ENCODE measurements at places on chromosomes 7 and 10.

GRCh38 chr7:92034116-92034515 lies 93.5 kb downstream of the AKAP9 start:
- DNase-seq, result no peak

DNA sequence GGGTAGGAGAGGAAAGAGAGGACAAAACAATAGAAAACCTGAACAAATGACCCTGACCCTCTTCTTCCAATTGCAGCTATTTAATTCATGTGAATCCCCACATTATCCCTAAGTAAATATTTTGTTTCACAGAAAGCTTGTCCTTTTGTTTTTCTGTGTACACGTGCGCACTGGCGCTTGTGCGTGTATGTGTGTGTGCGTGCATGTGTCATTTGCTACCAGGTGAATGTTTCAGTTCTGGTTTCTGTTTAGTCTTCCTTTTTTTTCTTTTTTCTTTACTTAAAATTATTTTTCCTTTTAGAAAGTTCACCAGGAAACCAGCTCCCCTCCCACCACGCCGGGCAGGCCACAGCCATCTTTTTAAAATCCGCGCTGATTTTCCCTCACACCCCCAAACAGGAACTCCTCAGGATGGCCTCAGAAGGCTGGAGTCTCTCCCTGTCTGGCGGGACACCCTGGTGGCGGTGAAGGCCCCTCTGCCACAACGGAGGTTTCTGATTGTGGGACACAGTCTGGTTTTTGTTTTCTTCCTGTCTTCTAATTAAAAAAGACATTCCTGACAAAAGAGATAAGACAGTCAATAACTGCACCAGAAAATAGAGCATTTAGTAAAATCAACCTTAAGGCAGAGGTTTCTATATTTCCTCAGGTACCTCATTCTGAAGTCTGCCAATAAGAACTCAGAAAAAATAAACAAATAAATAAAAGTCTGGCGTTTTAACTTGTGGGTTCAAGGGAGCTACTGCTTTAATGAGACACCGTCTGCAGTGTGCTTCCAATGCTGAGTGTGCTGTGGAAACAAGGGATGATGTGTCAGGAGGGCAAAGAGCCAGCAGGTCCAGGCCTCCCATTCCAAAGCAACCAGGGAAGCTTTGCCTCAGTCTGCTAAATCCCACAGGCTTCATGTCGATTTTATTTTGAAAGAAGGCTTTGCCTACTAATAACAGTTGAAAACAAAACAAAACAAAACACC lies 17.4 kb downstream of the IRF5 start:
- no peak for DNase-seq

- no peak for DNase-seq
These were observed 76.0 kb downstream of the HIP1 start for GRCh38 chr7:75662579-75663301.

- no peak for DNase-seq
These were observed 6.0 kb downstream of the PDGFA start for GRCh38 chr7:513521-514166.

DNA sequence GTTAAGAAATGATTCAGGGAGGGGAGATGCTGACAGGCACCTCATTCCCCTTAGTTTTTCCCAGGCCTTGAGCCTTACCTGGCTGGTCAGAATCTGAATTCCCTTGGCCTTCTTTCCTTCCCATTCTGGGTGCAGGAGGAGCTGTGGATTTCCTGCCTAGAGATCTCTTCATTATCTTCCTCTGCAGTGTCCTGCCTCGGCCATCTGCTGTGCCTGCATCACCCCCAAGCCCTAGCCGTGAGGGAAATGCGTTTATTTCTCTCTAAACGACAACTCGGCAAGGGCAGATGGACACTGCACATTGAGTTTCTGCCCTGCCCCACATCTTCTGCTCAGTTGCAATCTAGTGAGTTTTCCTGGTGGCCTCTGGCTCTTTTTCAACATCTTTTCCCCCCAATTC lies 26.7 kb downstream of the ZCWPW1 start:
- DNase-seq, result no peak

DNA sequence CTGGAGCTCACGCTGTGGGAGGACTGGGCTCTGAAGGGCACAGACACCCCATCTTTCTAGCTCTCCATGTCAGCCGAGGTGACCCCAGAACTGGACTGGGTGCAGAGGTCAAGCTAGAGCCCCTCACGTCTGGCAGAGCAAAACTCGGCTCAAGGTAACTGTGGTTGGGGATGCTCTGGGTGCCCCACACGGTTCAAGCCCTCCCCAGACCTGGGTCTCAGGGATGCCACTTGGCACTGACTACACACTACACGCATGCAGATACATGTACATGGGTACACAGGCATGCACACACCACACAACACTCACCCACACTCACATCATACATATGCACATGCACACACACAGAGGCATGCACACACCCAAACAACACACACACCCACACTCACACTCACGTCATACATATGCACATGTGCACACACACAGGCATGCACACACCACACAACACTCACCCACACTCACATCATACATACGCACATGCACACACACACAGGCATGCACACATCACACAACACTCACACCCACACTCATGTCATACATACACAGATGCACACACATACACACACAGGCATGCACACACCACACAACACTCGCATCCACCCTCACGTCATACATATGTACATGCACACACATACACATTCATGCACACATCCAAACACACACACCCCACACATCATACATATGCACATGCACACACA lies 219.3 kb downstream of the DNAJB6 start:
- no peak for DNase-seq

DNA sequence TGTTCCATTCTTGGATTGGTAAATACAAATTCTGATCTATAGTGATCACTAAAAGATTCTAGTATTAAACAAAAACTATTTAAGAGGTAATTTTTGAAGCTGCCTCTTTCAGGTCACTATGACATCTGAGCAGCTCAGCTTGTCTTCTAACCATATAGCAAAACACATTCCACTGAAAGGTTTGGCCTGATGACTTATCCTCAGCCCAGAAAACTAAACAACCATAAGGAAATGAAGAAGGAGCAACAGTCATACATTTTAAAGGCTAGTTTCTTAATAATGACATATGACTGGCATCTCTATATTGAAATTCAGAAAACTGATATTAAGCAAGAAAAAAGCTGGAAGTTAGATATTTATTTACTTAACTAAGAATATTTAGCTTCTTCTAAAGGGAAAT lies 24.6 kb downstream of the NT5C2 start:
- no peak for DNase-seq

GRCh38 chr10:101686133-101686925 lies 8.6 kb downstream of the FBXW4 start:
- no peak for DNase-seq

- DNase-seq, result no peak
These were observed 21.3 kb downstream of the WNT8B start for GRCh38 chr10:100483876-100484666.

GRCh38 chr7:69843653-69844052 lies 245.4 kb downstream of the AUTS2 start:
- no peak for DNase-seq

DNA sequence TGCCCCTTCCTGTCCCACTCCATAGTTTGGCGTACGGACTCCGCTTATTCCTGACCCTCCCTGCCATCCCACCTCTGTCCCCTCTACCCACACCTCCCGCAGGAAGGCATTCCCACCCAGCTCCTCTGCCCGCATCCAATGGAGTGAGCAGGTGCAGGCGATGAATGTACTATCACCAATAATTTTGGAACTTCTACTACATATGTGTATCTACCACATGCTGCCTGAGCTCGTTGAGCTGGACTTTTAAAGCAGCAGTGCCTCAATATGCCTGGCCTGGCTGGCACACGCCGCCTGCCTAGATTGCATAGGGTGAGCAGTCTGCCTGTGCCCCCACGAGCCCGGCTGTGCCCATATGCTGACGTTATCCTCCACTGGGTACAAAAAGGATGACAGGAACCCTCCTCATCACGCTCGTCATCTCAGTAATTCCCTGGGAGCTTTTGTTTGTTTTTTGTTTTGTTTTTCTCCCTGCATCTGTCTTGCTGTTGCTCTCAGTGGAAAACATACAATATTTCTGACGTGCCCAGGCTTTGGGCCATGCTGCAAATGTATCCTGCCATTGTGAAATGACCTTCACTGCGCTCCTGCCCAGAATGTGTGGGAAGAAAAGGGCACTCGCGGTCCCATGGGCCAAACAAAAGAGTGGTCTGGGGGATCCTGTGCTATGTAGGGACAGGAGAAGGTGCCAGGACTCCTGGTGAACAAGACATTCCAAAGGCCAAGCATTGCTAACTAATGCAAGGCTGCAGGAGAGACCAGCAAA lies 302.8 kb downstream of the PTPRN2 start:
- no peak for DNase-seq

DNA sequence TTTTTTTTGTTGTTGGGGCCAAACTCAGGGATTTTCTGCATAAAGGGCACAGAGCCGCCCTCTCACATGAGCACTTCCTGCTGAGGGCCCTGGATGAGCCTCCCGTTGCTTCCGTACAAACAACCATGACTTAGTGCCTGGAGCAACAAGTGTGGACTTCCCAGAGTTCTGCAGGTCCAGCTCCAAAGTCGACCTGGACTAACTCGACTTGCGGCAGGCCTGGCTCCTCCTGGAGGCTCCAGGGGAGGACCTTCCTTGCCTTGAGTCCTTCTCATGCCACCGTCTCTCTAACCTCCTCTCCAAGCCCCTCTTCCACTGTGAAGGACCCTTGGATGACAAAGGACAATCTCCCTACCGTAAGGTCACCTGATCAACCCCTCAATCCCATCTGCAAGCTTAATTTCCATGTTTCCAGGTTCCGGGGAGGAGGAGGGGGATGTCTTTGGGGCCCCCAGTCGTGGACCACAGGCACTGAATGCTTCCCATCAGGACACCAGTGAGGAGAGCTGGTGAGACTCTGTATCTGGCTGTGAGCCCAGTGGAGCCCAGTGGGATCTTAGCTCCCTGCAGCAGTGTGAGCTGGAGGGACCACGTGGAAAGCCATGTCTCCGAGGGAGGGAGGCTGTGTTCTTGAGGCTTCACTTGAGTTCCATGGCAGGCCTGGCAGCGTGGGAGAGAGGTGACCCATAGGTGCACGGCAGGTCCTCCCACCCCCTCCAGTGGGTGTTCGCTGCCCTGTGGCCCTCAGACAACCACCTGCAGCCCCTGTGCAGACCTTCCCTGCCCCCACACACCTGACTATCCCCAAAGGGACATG lies 199.5 kb upstream of the PPP2R2D start:
- DNase-seq, result no peak

GRCh38 chr7:14639329-14639728 lies 263.2 kb downstream of the DGKB start:
- DNase-seq, result no peak

GRCh38 chr10:22931948-22932347 lies 4.1 kb downstream of the ARMC3 start:
- DNase-seq, result no peak

GRCh38 chr7:30531286-30531685 lies 26.7 kb upstream of the GGCT start:
- DNase-seq, result no peak

- no peak for DNase-seq
These were observed 115.5 kb downstream of the LMBR1 start for GRCh38 chr7:156777364-156778069.

GRCh38 chr7:64908358-64908757 lies 5.3 kb downstream of the ZNF273 start:
- DNase-seq, result no peak

DNA sequence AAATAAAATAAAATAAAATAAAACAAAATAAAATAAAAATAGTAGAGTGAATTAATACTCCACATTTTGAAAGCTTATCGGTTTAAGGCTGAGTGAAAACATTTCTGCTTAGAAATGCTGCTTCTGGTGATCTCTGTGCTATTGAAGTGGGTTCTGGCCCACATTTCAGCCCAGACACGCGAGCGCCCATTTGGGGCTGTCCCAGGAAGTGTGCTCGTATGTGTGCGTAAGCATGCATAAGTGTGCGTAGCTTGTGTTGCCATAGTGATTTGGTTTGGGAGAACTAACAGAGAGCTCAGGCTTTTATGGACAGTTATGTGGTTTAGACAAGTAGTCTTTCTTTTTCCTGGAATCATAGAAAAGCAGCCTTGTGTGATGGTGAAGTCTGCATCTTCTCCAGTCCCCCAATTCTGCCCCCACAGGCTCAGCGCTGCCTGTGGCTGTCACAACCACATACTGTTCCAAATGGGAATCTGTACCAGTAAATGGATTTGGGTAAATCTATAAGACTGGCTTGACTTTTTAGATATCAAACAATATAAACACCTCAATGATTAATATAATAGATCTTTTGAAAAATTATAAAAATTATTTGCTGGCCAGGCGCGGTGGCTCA lies 29.8 kb upstream of the PURB start:
- no peak for DNase-seq

- no peak for DNase-seq
These were observed 127.5 kb downstream of the RSU1 start for GRCh38 chr10:16689696-16690095.

DNA sequence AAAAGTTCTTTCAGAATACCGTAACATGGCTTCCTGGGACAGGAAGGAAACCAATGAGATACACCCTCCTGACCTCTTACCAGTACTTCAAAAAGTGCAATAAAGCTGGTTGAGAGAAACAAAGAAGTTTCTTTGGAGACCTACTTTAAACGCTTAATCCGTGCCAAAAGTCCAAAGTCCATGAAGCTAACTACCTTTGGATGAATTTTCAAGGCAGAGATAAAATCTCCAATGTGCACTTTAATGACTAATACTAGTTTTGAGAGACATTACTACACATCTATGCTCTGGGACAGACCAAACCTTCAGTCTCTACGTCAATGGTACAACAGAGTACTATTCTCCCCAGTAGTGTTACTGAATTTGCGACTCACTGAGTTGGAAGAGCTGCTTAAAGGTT lies 46.1 kb downstream of the UBE2H start:
- no peak for DNase-seq

DNA sequence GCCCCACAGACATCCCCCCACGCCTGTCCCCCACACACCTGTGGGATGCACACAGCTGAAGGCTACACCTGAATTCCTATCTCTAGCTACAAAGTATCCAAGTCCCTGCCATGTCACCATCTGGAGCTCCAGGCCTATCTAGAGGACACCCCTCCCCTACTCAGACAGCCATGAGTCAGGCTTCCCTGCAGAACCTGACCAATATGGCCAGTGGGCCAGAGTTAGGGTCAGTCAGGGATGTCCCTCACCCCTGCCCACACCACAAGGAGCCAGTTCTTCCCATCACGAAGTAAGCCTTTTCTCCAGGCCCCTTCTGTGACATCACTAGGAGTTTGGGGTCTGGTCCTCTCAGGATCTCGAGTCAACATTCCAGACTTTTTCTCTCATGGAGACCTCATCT lies 10.6 kb upstream of the SLC18A3 start:
- no peak for DNase-seq

DNA sequence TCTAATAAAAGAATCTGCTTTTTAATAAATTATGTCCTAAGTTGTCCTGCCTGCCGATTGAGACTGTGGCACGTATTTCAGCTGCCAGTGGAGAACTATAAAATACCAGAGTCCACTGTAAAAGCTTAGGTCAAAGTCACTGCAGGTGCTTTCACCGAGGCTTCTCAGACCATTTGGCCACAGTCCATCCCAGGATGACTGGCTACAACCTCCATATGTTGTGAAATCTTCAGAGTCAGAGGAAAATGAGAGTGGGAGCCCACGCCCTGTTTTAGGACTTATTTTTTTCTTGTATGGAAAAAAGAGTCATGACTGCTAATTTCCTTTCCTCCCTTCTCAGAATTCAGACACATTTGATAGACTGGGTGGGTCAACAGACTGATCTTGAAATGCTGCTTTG lies 182.9 kb downstream of the ANK3 start:
- no peak for DNase-seq

Data from activated T-helper 1 cell treated with anti-CD3 and anti-CD28 coated beads, Interleukin-2, amount 50 U/mL, for 16 hours (primary cell).